ENCODE measurements at places on chromosomes 16 and 17.

DNA sequence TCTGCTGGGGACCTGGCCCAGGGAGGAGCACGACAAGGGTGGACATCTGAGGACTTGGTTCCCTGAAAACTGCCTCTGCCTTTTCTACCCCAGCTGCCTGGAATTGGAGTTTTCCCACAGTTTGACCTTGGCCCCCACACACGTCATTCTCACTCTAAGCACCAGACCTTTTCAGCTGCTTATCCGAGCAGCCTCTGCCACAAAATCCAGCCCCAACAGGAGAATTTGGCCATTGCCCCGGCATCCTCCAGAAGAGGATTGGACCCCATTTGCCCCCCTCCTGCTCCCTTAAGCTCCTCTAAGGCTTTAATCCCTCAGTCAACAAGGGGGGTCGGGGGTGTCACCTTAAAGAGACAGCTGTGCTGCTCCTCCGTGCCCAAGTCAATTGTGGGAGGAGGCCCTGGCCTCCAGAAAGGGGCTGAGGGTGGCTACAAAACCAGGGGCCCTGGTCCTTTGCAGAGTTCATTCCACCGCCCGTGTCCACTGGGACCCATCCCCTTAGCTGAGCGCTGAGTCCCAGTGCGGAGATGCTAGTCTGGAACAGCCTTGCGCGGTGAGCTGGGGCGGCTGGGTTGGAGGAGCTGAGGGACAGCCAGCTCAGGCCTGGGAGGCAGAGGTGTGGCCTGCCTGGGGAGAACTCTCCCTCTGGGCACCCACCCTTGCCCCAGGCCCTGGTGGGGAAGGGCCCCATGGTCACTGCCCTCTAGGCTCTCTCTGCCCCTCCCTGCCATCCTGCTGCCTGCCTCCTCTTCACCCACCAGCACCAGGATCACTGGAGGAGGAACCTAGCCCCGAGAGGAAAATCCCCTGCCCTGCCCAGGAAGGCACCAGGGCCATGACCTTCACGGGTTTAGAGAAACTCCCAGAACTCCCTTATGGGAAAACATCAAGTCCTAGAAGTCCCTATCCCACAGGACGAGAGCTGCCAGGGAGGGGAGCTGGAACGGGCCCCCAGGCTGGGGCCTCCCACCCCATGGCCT, 18.8 kb downstream of the TTYH2 start:
- DNase-seq: no peak

DNA sequence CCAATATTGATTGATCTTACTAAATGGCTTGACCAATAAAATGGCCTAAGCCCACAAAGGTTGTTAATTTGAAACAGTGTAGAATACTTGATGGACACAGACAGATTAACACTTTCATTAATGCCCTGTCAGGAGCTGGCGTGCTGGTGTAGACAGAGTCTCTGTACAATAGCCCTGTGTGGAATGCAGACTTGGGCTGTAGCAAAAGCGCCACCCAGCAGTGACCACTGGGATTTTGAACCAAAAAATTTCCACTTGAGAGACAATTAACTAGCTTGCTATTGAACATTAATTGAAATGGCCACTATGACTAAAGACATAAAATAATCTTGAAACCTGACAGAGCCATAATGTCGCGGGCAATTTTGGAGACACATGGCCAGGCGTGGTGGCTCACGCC, 19.7 kb upstream of the GUCY2D start:
- DNase-seq: peak; percentile 14

- DNase-seq: no peak
Measured at GRCh38 chr16:1089822-1090619, 6.0 kb downstream of the C1QTNF8 start.

DNA sequence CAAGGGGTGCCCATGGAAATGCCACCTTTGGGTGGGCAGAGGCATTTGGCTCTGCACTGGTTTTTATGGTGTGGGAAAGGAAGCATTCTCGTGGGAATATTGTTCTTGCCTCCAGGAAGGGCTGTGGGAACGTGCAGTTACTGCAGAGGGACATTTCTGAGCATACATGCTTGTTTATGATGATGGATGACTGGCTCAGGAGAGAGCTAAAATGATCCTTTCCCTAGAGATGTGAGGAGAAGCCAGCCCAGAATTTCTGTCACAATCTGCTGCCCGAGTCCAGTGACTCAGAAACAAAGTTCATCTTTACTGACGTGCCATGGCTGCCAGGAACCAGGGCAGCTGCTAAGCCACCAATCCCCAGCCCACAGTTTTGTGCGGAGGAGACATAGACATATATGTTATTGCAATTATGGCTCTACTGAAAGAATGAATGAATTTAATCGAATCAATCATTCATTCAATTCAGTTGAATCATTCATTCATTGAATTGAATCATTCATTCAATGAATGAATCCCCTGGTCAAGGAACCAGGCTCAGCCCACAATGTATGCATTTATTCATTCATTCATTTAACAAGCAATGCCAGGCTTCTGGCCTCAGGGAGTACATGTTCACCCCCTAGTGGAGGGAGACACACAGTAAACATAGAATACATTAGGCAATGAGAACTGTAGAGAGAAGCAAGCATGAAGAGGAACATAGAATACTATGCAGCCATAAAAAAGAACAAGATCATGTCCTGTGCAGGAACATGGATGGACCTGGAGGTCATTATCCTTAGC, 414.4 kb upstream of the HSBP1 start:
- peak; percentile 33 for DNase-seq

GRCh38 chr17:48597778-48598631, 4.4 kb upstream of the HOXB5 start:
- peak; percentile 88 for DNase-seq

GRCh38 chr17:13051915-13052314, 34.1 kb upstream of the ELAC2 start:
- DNase-seq: no peak

GRCh38 chr17:50060951-50061712, 5.2 kb downstream of the ITGA3 start:
- DNase-seq: peak; percentile 75

DNA sequence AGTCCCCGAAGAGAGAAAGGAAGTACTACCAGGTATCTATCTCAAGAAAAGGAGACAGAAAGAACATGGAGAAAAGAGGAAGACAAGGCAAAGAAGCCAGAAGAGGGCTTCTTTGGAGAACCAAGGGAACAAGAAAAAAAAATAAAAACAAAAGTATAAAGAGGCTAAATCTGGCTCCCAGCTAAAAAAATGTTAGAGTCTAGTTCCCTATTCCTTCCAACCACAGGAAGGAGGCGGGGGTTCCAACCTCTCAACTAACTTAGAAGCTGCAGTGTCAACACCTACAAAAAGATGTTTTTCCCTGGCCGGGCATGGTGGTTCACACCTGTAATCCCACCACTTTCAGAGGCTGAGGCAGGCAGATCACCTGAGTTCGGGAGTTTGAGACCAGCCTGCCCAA, 13.4 kb downstream of the UTP6 start:
- DNase-seq: no peak

DNA sequence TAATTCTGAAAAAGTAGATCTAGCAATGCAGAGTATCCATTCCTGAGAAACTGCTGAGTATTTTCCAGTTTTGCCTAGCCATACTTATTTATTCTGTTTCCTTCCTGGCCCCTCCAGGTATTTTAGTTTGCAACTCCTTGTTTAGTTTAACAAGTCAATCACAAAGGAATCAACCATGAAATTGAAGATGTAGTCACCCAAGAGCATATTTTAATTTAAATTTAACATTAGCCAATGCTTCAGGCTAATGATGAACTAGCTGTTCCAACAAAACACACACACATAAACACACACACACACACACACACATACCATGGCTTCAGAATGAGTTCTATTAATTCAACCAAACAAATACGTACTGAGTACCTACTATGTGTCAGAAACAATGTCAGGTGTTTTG, 332.8 kb upstream of the ERCC4 start:
- DNase-seq: no peak
